ENCODE measurements at places on chromosomes 16 and 17. TPM values are rescaled to one million over a fixed set of nuclear protein-coding genes. Genes with fewer than 3 reads are reported as not detected.

GRCh38 chr16:1775846-1776671, 3.1 kb upstream of the MRPS34 start:
- no peak overlapping the region for H3K4me3 ChIP-seq
- no peaks in the 10 kb centered on the region for H3K27me3 ChIP-seq
- peaks cover 19% of the 10 kb centered on the region for H3K36me3 ChIP-seq
- DNase-seq, result no peak
- H3K27ac ChIP-seq, result no peak overlapping the region
- peaks cover 15% of the 10 kb centered on the region for H3K4me1 ChIP-seq

Gene SDK2
- 2.5 TPM for total RNA-seq

GRCh38 chr16:83541231-83541630, 266.5 kb upstream of the HSBP1 start:
- no peak overlapping the region for H3K4me3 ChIP-seq
- no peaks in the 10 kb centered on the region for H3K4me1 ChIP-seq
- peaks cover 3% of the 10 kb centered on the region for H3K27me3 ChIP-seq
- H3K27ac ChIP-seq, result no peak overlapping the region
- no peaks in the 10 kb centered on the region for H3K36me3 ChIP-seq

Gene CES5A
- total RNA-seq, result not detected

DNA sequence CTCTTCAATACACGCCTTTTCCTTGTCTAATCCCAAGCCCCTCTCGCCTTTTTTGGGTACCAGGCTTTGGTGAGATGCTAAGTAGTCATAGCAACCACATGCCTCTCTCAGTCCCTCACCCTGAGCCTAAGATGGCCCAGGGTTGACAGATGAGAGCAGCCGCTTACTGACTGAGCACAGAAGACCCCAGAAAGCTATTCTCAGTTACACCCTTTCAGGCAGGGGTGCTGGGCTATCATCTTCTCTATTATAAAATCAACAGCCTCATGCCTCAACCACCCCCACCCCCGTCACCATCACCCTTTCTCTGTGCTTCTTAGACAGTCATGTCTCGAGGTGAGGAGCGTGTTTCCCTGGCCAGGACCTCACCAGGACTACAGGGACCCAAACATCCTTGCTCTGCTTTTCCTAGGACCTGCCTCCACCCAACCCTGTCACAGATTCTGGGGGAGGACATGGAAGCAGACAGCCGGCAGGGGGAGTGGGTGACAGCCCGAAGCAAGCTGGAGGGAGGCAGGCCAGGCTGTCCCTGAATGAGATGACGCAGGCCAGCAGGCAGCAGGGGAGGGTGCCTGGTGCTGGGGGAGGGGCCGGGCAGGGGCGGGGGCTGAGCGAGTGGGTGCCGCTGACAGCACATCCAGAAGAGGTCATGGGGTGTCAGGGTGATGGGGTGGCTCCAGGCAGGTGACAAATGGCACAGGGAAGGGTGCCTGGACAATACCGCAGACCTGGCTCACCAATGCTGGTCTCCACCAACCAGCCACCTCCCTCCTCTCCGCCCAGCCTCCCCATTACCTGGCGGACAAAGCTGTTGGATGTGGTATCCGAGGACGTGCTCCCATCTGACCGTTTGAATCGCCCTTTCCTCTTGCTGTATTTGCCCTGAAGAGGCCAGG, 3.1 kb downstream of the CACNB1 start:
- no peaks in the 10 kb centered on the region for H3K27me3 ChIP-seq
- DNase-seq, result no peak
- H3K27ac ChIP-seq, result no peak overlapping the region
- no peak overlapping the region for H3K4me3 ChIP-seq
- H3K36me3 ChIP-seq, result no peaks in the 10 kb centered on the region

Measured in activated B cell treated with CpG ODN at 0.5 μM for 24 hours (primary cell).